ENCODE measurements at places on chromosomes 11 and 22.

- DNase-seq: peak; percentile 82
These were observed at the start of gene JOSD1 for GRCh38 chr22:38700789-38701628. TSS of gene JOSD1 (minus strand) at chr22:38700943. CDS start at chr22:38699987, 956 bp downstream.

DNA sequence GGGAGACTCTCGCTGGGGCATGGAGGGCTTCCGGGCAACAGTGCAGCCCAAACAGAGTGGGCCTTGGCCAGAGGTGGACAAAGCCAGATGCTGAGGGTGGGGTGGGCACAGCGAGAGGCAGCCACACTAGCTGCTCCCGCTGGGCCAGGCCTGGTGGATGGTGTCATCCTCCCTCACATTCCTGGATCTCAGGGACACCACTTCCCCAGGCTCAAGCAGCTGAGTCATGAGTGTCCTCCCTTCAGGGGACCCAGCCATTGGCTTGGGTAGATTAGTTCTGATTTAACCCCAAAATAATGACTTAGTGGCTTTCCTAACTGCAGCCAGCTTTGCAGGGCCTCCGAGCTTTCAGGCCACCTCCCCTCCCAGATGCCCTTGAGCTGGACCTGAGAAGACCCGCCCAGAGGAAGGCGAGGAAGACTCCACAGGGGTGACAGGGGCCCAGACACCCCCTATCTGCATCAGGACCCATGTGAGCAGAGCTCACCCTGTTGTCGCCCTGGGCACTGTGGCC is 25.9 kb upstream of the WNT7B start:
- DNase-seq: no peak

GRCh38 chr11:20403059-20403458 is 15.5 kb downstream of the PRMT3 start:
- no peak for DNase-seq

GRCh38 chr11:36478700-36479329 is 31.3 kb downstream of the TRAF6 start:
- DNase-seq: no peak

DNA sequence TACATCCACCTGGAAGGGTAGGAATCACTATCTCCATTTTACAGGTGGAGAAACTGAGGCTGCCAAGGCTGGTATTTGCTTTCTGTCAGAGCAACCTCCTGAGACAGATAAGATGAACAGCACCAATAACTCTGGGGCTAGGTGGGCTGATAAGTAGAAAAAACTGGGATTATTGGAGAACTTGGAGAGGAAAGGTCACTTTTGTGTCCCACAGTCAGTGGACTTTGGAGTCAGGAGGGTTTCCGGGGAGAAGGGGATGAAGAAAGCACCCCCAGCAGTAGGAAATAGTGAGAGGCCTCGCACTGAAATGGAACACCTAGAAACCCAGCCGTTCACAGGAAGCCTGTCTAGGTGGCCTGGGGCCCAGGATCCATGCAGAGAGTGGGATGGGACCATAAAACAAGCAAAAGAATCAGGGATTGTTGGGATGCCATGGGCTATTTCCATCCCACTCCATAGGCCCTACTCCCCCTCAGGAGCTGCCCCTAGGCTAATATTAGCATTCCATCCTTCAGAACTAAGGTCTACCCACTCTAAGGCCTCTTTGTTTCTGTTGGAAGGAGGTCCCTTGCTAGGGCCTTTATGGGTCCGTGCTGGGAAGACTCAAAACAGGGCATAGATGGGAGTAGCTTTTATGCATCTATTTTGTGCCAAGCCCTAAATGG is 31.0 kb upstream of the FCHSD2 start:
- DNase-seq: no peak

DNA sequence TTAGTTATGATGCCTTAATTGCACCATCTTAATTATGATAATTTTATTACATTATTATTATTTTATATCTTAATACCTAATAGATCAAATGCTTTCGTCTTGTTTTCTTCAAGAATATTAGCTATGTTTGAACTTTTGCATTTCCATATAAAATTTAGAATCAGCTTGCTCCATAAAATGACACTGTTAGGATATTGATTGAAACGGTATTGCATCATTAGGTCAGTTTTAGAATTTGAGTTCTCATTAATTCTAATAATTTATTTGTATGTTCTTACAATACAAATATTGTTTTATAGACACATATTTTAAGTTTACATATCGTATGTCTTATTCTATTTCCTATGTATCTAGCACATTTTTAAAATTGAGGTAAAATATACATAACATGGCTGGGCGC is 6.7 kb downstream of the CFAP68 start:
- no peak for DNase-seq

Measured in GM12864 (cell line).